Right hindlimb (tissue), 1 donor: ENCODE measurements at places on chromosomes 11 and 22.

DNA sequence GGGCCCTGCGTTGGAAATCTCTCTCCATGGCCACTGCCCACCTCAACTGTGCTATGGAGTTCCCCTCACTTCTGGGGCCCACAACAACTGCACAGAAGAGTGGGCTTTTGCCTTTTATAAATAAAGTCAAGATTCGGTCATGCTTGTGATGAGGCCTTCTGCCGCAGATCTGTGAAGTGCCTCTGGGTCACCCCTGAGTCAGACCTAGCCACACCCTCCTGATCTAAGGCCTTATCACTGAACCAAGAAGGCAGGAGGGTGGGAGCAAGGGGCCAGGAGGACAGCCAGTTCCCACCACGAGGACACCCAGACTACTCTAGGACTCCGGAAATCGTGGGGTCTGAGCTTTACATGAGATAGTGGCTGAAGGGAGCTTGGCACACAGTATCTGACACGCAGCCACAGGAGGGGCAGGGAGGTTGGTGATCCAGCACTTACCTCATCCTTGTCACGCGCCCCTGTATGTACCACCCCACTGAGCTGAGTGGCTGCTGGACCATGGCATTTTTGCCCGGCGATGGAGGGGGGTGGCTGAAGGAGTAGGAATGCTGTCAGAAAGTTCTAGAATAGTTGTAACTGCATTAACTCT, 115.7 kb downstream of the ABTB2 start:
- no peak for DNase-seq

DNA sequence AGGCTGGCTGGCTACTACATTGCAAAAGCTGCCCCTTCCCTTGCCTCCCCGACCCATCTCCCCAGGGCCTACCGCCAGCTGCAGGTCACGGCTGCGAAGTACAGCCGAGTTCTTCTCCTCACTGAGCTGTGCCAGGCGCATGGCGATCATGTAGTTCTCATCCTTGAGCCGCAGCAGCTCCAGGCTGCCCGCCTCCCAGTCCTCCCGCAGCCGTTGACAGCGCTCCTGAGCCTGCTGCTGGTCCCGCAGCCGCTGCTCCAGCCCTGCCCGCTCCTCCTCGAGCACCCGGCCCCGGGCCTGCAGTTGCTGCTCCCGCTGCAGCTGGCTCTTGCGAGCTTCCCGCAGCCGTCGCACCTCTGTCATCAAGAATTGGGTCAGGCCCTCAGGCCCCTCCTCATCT, 3.3 kb downstream of the CARD10 start:
- DNase-seq, result peak; percentile 22

DNA sequence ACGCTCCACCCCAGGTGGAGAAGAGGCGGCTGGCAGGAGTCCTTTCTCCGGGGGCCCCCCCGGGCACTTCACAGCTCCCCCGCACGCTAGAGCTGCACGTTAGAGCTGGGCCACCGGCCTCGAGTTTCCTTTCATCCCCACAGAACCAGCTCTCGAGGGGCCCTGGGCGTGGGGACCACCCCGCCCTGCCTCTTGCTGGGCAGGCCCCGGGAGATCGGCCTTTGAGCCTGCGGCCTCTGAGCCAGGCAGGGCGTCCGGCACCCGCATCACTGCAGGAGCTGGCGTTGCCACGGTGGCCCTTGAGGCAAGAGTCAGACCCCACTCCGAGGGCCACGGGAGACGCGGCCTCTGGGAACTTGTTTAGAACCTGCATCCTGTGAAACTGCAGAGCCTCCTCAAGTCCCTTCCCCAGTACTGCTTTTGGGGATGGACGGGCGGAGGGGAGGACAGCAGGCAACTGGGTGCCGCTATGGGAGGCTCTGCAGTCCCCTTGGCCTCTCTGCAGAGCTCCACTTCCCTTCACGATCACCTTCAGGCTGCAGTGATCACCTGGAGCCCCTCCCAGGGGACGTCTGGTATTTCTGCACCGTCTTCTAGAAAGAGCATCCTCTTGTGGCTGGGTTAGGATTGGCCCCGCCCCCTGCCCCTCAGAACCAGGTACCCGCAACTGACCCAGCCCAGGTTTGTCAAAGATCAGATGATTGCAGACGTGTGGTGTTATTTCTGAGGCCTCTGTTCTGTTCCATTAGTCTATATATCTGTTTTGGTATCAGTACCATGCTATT, 13.9 kb upstream of the GAL start:
- DNase-seq, result no peak

DNA sequence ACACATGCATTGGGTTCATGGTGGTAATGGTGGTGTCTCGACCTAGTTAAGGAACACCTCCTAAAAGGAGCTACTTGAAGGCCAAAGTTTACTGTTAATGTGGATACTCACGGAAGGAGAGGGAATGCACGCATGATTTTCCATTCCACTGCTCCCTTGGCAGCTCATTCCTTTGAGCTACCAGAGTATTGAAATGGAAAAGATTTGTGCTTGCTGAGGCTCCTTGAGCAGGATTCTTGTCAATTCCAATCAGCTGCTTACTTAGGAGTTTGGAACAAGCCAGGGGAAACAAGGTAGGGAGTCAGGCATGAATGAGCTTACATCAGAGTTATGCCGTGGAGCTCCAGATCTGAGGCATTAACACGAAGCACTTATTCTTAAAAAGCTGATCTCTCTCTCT, 108.8 kb downstream of the GRIA4 start:
- no peak for DNase-seq

GRCh38 chr11:127233998-127234397, 233.4 kb upstream of the KIRREL3 start:
- no peak for DNase-seq

DNA sequence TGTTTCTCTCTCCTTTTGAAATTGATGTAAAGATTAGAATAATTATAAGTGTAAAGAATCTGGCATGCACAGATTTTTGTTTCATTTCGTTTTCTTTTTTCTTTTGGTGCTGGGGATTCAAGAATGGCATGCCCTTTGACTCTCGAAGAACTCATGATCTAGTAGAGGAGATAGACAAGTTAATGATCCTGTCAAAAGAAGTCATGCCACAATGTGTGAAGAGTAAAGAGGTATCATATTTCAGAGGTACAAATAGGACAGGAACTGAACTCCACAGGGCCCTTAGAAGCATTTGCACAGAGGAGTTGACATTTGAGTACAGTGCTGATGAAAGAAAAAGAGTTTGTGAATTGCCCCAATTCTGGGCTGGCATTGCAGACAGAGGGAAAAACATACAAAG, 708.0 kb upstream of the ARHGAP42 start:
- no peak for DNase-seq

DNA sequence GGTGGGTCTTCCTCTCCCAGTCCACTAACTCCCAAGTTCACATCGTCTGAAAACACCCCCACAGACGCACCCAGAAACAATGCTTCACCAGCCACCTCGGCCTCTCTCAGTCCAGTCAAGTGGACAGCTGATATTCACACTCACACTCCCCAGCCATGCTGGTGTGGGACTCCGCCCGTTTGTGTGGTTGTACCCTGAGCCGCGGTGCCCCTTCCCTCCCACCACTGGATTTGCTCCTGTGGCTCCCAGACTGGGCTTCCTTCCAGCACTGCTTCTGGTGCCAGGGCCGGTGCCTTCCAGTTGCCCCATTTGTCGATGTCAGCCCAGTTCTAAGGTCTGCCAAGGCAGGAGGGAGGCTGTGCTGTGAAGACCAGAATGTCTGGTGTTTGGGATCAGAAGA, 37.9 kb upstream of the PLET1 start:
- DNase-seq, result peak; percentile 34

DNA sequence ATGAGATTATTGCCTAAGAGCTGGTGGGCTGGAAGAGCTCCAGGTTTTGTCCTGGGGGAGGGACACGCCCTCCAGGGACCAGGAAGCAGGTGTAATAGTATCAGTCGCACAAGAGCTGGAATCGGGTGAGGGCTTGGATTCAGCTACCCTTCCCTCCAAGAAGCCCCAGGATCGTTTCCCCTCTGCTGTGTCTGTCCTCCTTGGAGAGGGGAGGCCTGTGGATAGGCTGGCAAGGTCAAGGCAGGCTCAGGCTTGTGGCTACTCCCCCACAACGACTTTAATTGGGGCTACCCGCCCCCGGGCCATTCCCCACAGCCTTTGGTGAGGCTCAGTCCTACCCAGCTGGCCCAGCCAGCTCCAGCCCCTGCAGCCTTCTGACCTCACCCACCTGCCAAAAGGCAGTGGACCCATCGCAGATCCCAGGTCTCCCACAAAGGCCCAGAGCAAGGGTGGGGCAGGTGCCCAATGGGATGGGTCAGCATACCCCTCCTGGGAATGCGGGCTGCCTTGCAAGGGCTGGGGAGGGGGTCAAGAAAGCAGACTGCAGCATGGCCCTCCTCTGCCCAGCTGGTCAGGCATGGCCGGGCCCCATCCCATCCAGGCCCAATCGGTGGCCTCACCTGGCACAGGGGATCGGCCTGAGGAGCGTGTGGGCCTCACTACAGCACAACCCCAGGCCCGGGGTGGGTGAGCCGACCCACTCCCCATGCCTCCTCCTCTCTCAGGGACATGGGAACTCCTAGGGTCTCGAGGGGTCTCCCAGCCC, 1.0 kb downstream of the CTSD start:
- no peak for DNase-seq

DNA sequence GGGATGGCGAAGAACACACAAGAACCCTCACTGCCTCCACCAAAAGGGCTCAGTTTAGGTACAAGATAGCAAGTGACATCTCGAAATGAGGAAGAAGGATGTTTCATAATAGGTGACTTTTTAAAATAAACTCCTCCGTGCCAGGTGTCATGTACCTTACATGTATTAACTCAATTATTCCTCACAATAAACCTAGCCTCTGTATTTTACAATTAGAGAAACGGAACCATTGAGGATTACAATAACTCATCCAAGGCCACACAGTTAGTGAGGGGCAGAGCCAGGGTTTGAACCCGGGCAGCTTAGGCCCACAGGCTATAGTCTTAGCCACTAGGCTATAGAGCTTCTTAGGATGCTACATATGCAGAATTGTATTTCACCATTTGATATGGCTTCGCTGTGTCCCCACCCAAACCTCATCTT, 965 bp upstream of the PAMR1 start:
- no peak for DNase-seq

- no peak for DNase-seq
Measured at GRCh38 chr22:31141551-31141950, 1.2 kb upstream of the PLA2G3 start.

- peak; percentile 84 for DNase-seq
Measured at GRCh38 chr22:42868751-42869251, 11.7 kb upstream of the ARFGAP3 start.

DNA sequence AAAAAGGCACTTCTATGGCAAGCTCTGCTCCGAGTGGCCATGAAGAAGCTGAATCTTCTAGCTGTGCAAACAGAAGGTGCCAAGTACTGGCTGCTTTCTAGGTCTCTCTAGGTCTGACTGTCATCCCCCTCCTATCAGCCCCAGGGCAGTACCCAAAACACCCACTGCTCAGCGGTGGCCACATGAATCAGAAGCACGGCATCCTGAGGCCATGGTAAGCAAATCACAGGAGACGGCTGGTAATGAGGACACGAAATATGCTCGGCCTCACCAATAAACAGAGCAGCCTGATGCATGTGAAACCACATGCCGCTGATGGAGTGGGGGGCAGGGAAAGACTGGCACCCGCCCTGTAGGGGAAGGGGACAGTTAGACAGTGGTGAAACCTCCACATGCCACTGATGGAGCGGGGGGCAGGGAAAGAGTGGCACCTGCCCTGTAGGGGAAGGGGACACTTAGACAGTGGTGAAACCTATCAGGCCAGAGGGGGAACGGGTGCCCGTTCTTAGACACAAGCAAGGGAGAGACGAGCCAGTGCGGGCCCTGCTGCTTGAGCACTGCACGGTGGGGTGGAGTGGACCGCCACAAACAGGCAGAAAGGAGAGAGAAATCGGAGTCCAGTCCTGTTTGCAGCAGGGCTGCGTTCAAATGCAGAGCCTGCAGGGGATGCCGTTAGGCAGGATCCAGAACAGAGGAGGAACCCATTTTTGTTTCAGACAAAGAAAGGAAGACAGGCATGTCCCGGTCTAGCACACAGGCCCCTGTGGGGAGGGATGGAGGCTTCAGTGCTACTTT, 29.9 kb upstream of the MOB2 start:
- no peak for DNase-seq
